Activated CD4-positive, CD25-positive, alpha-beta regulatory T cell treated with anti-CD3 and anti-CD28 coated beads, Interleukin-2, amount 50 U/mL, for 24 hours (primary cell): ENCODE measurements at places on chromosomes 7 and 10.

DNA sequence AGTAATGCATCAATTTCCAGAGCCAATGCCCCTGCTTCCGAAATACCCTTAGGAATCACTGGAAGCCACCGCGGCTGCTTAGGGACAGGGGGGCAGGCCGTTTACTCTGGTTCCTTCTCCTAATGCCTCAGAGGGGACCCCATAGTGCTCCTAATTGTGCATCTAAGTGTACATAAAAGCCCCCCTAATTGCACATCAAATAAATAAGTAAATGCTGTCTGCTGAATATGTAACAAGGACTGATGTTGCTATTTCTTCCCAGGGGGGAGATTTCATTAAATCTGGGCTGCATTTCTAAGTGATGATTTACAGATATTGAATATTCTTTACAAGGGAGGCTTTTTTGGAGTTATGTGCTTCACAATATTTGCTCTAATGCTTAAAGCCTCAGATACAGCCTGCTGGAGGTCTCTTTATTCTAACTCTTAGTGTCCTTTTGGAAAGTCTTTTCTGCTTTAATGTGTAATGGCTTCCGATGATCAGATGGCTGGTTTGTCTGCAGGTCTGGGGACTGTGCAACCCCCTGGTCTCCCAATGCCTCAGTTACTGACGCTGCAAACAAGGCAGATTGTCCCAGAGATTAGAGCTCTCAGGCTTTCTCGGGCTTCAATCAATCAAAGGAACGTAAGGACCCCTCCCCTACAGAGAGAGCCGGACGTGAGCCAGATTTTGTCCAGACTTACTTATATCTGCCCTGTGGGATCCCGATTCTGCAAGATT, 143.0 kb downstream of the PRPF18 start:
- no peak for ATAC-seq

GRCh38 chr7:115449689-115450088, 527.8 kb downstream of the MDFIC start:
- ATAC-seq = no peak

DNA sequence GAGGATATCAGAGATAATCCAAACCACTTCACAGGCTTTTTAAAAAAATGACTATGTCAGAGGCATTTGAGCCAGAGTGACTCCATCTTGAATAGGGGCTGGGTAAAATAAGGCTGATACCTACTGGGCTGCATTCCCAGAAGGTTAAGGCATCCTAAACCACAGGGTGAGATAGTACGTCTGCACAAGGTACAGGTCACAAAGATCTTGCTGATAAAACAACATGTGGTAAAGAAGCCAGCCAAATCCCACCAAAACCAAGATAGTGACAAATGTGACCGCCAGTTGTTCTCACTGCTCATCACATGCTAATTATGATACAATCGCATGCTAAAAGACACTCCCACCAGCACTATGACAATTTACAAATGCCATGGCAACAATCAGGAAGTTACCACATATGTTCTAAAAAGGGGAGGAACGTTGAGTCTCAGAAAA, 177.5 kb downstream of the RAPGEF5 start:
- no peak for ATAC-seq

DNA sequence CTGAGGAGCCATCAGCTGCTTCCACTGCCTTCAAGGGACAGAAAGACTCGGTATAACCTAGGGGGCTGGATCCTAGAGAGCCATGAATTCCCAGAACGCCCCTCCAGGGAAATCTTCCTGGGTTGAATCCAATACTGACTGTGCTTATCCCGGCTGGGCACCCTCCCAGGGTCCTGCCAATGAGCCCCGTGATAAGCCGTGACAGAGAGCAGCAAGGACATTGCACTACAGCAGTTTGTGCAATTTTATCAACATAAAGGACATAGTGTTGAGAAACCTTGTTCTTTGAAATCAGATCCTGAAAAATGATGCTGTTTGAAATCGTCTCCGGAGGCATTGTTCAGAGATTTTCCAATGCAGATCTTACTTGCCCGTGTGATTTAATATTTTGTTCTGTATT, 18.8 kb downstream of the AKR1B1 start:
- no peak for ATAC-seq

- no peak for ATAC-seq
Observed at GRCh38 chr7:119916501-119916900, 356.5 kb upstream of the KCND2 start.

GRCh38 chr10:70066190-70066589, 13.5 kb downstream of the MACROH2A2 start:
- no peak for ATAC-seq

- ATAC-seq = peak; percentile 58
Observed at GRCh38 chr10:3976718-3977117, 191.7 kb upstream of the KLF6 start.

GRCh38 chr7:159015454-159016410, 128.9 kb downstream of the VIPR2 start:
- ATAC-seq = no peak

GRCh38 chr7:112023282-112023681, 182.9 kb downstream of the DOCK4 start:
- no peak for ATAC-seq
